ENCODE measurements at places on chromosomes 16 and 17.

GRCh38 chr16:56641166-56641565 is 2.7 kb downstream of the MT1A start:
- no peak for DNase-seq

DNA sequence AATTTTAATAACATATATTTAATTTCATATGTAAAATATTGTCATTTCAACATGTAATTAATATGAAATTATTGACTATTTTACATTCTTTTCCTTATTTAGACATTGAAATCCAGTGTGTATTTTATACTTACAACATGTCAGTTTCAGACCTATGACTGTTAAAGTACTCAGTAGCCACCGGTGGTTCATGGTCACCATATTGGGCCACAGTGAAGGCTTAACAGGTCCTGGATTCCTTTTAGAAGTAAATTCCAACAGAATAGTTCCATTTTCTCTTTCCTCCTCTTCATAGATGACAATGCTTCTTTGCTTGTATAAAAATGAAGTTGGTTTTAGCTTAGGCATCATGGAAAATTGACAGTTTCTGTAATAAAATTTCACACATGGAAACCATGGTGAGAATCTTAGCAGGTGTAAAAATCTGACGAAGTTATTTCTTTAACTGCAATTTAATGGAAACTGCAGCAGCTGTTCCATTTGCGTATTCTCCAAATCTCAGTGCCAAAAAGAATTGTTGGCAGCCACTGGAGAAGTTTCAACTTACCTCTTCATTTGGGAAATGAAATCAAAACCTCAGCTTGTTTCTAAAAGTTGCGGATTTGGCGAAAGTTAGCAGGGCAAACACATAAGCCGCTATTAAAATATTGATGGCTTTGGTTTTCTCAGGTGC is 231.1 kb downstream of the CDH13 start:
- DNase-seq: no peak

- DNase-seq: no peak
These were observed 7.2 kb downstream of the SLC43A2 start for GRCh38 chr17:1621273-1621954.

- DNase-seq: no peak
These were observed 15.7 kb upstream of the RNF213 start for GRCh38 chr17:80244871-80245509.

DNA sequence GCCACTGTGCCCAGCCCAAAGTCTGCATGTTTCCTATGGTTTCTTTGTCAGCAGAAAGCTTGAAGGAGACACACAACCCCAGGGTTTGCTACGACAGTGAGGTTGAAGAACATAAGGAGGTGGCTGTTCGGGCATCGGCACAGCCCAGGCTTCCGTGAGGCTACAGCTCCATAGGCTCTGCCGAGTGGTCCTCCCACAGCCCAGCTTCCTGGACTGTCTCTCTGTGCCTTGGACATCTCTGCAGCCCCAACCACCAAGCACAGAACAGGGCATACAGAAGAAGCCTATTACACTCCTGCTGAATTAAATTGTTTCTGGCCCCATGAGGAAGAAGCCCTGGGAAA is 3.2 kb upstream of the HAP1 start:
- DNase-seq: no peak
